Activated naive CD4-positive, alpha-beta T cell treated with anti-CD3 and anti-CD28 coated beads, Interleukin-2, amount 50 U/mL, for 72 hours (primary cell): ENCODE measurements at places on chromosomes 5 and 9. TPM values are rescaled to one million over a fixed set of nuclear protein-coding genes. Genes with fewer than 3 reads are reported as not detected.

Gene SMIM33
- total RNA-seq: 0.11 TPM

Gene PHYHD1
- total RNA-seq: 0.54 TPM

Gene TMEM232
- total RNA-seq: 0.93 TPM

Gene GCNT4
- 2.8 TPM for total RNA-seq

DNA sequence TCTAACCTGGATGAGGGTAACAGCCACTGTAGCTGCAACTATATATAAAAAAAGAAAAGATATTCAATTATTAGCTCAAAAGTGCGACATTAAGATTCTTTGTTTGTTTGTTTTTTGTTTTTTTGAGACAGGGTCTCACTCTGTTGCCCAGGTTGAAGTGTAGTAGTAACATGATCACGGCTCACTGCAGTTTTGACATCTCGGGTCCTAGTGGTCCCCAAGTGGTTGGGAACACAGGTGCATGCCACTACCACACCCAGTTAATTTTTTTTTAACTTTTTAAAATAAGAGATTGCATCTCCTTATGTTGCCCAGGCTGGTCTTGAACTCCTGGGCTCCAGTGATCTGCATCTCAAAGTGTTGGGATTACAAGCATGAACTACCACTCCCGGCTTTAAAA, 61.8 kb downstream of the MEF2C start:
- no peak for DNase-seq

DNA sequence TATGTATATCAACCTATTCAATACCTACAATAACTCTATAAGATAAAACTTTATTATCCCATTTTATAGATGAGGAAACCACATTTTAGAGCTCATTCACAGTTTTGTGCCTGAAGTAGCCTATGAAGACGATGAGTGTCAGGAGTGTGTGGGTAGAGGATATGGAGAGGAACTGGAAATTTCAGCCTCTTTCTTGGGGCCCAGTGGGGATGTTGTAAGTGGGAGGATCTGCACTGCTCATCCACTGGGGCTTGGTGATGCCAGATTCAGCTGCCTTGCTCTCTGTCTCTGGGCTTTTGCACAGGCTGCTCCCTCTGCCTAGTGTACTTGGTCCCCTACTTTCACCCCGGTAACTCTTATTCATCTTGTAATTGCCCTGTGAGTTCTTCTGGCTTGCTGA, 194.7 kb downstream of the SREK1 start:
- no peak for DNase-seq

DNA sequence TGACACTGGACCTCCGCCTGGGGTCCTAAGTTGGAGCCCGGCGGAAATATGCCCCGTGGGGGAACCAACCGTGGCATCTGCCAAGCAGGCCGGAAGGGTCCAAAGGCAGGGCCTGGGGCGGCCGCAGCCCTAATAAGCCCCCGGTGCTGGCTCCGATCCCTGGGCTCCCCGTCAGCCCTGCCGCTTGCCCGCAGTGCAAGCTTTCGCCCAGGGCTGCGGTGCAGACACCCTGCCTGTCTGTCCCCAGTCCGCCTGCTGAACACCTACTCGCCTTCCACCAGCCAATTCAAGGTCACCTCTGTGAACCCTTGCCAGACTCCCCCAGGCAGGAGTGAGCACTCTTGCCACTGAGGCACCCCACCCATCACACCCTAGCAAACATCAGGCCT, 502 bp upstream of the PTGR1 start:
- DNase-seq: no peak

DNA sequence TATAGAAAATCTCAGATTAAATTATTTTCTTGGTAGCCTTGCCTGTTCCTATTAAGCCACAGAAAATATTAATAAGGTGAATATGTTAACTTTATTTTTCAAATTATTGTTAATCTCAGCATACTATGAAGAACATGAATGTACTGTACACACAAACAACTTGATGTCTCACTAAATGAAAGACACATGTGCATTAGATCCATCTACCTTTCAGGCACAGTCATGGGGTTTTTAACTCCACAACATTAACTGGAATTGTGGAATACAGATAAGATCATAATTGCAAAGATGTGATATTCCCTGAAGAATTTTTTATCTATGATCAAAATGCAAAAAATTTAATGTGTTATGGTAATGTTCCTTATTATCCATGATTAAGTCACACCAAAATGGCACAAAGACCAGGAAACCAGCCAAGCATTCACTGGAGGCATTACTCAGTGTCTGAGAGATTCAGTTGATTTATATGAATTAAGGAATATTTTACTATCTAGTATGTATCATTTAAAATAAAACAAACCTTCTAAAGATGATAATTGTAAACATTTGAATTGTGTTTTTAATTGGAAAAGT, 150.0 kb upstream of the VCAN start:
- DNase-seq: no peak

- peak; percentile 60 for DNase-seq
These were observed 207.3 kb downstream of the ARHGAP26 start for GRCh38 chr5:142977363-142978051.

DNA sequence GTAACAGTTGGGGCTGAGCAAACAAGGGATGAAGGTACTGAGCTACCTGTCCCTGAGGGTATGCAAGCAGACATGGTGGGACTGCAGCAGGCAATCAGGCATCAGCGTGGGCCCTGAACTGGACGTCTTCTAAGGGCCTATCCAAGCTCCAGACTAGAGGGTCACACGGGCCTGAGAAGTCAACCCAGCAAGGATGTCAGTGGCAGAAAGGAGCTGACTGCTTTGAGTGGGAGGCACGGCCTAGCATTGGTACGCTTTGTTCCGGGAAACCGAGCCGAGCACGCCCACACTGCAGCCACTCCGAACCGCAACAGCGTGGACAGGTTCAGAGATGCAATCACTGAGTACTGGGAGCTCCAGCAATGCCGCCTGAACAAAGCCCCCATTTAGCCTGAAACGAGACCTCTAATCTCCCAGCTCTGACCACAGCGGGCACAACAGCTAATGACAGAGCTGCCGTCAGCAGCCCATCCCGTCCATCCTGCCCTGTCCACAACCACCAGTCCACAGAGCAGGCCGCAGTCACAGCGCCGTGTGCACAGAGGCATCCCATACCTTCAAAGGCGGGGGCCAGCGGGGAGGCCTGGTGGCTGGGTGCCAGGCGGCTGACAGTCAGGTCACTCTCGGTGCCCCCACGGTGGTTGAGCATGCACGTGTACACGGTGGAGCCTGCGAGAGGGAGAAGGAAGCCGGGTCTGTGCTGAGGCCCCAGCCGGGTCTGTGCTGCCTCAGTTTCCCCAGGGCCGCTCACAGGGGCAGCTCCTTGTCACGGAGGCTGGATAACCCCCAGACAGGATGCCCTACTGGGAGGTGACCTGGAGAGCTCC, 44.2 kb downstream of the SARDH start:
- DNase-seq: no peak

- DNase-seq: peak; percentile 80
These were observed 19.3 kb upstream of the CAMSAP1 start for GRCh38 chr9:135926402-135927194.

DNA sequence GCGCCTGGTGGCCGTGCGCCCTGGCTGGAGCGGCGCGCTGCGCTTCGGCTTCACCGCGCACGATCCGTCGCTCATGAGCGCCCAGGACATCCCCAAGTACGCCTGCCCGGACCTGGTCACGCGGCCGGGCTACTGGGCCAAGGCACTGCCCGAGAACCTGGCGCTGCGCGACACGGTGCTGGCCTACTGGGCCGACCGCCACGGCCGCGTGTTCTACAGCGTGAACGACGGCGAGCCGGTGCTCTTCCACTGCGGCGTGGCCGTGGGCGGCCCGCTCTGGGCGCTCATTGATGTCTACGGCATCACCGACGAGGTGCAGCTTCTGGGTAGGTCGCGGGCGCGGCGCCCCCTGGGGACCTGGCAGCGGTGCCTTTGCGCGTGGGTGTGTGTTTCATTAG, 28.9 kb downstream of the NEURL1B start:
- DNase-seq: no peak

GRCh38 chr5:150774145-150774544, 4.4 kb upstream of the SMIM3 start:
- no peak for DNase-seq

DNA sequence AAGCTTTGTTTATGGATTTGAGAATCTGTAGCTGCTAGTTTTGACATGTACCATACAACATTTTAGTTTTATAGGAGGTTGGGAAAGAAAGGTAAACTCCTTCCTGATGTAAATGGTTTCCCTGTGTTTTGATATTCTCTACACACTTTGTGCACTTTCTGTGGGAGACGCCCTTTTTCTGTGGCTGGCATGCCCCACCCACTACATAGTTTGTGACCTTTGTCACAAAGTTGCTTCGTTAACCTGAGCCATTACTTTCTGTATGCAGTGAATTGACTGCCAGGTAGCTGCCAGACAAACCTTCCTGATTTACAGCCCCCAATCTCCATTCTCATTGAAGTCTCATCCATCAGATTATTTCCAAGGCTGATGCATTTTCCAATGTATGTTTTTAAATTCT, 90.6 kb downstream of the NLN start:
- no peak for DNase-seq

DNA sequence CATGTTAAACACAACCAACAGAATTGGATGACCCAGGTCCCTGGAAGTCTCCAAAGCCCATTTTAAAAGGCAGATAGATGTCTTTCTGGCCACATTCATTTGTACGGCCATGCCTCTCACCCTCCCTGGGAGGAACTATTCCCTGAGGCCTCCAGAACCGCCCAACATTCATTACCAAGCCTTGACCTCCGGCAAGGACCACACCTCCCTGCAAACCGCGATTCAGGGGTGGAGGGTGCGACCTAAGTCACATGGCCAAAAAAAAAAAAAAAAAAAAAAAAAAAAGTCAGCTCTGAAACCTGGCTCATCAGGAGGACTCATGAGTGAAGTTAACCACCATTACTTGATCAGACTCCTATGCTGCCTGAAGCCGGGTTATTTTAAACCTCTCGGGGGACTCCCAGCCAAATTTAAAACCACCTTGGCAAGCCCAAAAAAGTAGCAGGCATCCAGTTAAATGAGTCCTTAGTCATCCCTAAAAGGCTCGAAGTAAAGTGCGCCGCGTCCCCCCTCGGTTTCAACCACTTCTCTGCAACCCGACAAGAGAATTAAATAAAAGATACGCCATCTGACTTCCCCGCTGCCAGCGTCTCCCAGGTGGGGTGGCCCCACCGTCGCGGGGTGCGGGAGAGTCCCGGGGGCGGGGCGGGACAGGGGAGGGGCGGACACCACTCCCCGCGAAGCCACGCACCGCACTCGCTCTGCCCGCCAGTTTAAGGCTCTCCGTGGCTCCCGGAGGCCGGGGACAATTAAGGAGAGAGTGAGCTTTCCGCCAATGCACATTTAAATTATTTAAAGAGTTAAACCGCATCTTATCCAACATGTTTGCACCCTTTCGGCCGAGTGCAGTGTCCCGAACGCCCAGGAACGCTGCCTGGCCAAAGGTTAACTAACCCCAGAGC, 2.3 kb downstream of the KLF9 start:
- DNase-seq: peak; percentile 91

DNA sequence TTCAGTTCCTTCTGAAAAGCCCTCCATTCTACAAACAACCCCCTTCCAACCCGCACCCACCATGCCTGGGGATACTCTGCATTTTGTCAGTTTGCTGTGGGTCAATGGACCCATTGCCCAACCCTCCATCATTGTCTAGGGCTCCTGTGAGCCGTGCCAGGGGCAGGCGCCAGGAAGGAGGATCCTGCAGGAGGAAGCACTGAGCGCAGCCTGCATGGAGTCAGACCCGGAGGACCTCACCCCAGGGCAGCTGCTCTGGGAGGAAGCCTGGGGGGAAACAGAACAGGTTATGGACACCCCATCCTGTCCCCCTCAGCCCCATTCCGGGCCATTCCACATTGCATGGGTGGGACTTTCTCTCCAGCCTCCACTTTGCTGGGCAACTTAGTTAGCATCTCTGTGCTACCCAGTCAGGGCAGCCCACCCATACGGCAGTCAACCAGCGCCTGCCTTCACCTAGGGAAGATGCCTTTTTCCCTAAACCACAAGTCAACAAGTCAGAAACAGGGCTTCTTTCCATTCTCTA, 48.6 kb upstream of the VDAC1 start:
- DNase-seq: no peak

- DNase-seq: no peak
These were observed 52.3 kb upstream of the PTPDC1 start for GRCh38 chr9:94031946-94032345.

DNA sequence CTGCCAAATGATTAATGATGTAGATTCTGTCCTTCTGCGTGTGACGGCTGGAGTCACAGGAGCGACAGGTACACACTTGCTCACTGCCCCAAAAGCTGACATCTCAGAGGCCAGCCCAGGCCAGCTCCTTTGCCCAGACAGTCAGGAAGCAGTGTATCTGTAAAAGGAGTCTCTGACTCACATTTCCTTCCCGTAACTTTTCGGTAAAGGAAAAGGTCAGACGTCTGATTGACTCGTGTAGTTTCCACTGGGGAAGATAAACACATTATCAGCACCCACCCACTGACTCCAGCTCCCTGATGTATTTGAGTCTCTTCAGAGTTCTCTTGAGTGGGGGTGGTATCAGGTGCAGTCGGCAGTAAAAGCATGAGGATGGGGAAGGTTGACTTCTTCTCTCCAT, 64.4 kb upstream of the WWC1 start:
- DNase-seq: peak; percentile 22
